ENCODE measurements at places on chromosomes 4 and X. TPM values are rescaled to one million over a fixed set of nuclear protein-coding genes. Genes with fewer than 3 reads are reported as not detected.

OPHN1 gene
- total RNA-seq, result 8.3 TPM

FAM241A gene
- 0.83 TPM for total RNA-seq

ERCC6L gene
- 7.9 TPM for total RNA-seq

PDZD4 gene
- total RNA-seq, result 0.33 TPM

DKK2 gene
- 1.8 TPM for total RNA-seq

RHOXF1 gene
- not detected for total RNA-seq

UNC5C gene
- total RNA-seq, result 2.5 TPM

Measured in smooth muscle cell of trachea (primary cell).